ENCODE measurements at places on chromosomes 6 and 20.

DNA sequence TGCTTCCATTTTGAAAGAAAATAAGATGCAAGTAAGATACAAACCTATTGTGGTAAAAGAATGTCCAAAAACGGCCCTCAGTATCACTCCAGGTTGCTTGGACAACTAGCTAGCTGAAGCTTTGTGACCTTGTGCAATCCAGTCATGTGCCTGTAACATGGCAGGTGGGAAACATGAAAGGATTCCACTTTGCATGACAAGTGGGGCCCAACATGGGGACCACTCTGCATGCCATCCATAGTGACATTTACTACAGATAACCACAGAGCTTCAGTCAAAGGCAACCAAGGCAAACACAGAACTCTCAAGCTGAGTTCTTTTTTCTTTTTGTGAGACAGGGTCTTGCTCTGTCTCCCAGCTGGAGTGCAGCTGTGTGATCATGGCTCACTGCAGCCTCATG is 15.8 kb upstream of the FBXO9 start:
- DNase-seq, result no peak

DNA sequence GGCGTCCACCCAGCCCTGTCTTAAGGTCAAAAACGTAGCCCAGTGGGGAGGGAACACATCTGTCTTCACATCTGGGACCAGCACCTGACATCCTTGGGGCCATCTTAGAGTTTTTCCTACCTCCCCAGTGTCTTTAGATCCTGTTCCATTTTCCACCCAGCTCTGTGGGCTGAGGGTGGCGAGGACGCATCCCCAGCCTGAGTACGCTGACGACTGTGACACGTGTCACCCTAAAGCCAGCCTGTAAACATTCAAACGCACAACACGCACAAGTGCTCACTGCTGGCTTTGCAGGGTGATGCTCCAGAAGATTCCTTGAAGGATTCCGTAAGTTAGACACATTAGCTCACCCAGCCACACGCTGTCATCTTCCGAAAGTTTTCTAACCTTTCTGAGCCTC is 215.9 kb downstream of the TAF4 start:
- no peak for DNase-seq

- DNase-seq, result no peak
Measured at GRCh38 chr6:140729521-140729920, 1355.1 kb upstream of the CITED2 start.

GRCh38 chr6:33633462-33634158 is 12.5 kb downstream of the ITPR3 start:
- peak; percentile 19 for DNase-seq

- no peak for DNase-seq
Measured at GRCh38 chr20:47878601-47879027, 93.3 kb upstream of the SULF2 start.

DNA sequence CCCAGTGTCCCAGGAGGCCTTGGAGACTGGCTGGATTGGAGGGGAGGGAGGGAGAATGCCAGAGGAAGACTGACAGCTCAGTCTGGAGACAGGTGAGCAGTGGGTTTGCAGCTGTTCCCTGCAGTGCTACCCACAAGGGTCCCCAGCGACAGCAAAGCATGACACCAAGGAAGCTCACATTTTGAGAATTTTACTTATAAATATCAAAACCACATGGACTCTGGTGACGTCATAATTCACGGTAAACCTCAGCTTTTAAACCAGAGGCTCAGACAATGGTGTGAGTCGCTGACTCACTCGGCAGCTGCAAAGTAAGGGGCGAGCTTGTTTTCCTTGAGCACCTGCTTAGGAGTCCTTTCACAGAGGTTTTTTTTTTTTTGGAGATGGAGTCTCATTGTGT is 65.2 kb downstream of the THBS2 start:
- DNase-seq, result no peak

DNA sequence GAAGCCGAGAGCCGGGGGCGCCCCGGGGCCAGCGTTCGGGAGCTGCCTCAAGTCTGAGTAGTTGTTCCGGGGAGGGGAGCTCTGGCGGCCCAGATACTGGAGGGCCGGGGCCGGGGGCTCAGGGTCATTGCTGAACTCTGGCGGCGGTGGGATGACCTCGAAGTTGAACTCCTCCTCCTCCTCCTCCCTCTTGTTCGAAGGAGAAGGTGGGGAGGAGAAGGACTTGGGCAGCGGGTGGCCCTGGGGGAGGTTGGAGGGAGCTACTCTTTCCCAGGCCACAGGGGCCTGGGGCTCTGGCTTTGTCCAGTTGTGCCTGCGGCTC is 37.7 kb downstream of the C6orf132 start:
- no peak for DNase-seq

GRCh38 chr6:1124885-1125284 is 187.0 kb upstream of the FOXQ1 start:
- no peak for DNase-seq

GRCh38 chr20:54127855-54128574 is 45.8 kb downstream of the CYP24A1 start:
- DNase-seq, result no peak

- DNase-seq, result no peak
Measured at GRCh38 chr6:33957892-33958525, 154.2 kb upstream of the MLN start.

DNA sequence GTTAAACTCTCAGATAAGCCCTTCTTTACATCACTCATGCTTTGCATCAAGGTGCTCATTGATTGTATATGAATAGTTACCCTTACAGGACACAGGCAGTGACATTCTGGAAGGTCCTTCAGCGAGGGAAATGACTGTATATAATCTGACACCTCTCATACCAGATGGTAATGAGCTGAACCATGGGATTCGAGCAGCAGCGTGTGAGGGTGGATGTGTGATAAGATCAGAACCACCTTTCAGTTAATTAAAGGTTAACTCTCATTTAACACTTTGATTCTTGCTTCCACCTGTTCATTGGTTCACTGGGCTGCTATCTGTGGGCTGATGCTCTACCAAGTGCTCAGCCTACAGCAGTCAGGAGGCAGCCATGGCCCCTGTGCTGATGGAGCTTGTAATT is 24.2 kb downstream of the NEDD9 start:
- no peak for DNase-seq

DNA sequence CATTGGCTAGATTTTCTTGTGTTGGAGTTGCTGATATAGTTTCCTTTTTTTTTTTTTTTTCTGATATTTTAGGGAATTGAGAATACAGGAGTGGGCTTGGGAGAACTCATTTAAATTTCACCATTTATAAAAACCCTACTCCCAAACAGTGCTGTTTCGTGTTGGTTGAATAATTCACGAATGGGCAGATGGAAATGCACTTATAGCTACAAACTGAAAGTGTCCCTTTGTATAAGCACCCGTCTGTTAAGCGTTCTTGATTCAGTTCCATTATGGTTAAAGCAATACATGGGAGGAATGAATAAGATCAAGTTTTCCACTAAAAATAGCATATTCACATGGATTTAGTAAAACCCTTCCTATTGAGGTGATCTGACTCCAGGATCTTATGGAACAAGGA is 122.2 kb upstream of the ARG1 start:
- DNase-seq, result no peak

- DNase-seq, result no peak
Measured at GRCh38 chr20:16916165-16916564, 168.0 kb downstream of the OTOR start.

DNA sequence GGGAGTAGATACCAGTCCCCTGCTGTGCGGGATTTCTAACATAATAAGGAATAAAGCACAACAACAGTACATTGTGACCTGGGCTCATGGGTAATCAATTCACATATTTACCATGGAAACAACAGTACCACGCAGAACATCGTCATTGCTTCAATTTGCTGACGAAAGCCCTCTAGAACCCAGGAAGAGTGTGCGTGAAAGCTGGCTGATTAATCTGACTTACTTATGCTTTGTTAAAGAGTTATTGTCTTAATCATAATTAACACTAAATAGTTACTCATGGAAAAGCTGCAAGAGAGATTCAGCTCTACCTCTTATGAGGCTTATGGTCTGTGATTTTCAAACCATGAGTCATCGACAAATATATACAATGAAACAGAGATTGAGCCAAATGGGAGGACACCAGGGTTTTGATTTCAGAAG is 644.3 kb upstream of the AGPAT4 start:
- no peak for DNase-seq

GRCh38 chr6:158784505-158784904 is 34.7 kb downstream of the EZR start:
- no peak for DNase-seq

- no peak for DNase-seq
Measured at GRCh38 chr20:18390201-18390600, 76.6 kb downstream of the DZANK1 start.

DNA sequence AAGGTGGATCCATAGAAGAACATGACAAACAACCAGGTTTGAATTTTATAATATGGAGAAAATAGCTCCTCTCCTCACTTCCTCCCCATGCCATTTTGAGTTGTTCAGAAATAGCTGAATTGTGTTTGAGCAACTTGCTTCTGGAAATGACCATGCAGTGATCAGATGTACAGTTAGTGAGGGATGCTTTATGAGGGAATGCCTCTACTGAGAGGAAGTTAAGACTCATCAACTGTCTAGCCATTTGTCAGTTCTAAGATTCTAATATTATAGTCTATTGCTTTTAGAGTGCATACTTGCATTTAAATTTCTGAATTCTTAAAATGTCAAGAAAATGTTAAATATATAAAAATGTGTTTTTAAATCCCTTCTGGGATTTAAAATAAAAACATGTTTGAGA is 3.8 kb downstream of the LAMA2 start:
- DNase-seq, result no peak

DNA sequence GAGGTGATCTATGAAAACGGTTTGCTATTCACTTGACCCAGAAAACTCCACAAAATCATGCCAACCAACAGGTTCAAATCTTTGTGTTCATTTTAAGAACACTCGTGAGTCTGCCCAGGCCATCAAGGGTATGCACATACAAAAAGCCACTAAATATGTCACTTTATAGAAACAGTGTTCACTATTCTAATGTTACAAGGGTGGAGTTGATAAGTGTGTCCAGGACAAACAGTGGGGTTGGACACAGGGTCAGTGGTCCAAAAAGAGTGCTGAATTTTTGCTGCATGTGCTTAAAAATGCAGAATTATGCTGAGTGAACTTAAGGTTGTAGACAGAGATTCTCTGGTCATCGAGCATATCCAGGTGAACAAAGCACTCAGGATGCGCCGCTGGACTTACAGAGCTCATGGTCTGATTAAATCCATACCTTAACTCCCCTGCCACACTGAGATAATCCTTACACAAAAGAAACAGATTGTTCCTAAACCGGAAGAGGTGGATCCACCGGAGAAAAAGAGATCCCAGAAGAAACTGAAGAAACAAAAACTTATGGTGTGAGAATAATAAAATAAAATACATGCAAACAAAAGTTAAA is 23.5 kb downstream of the KIAA0408 start:
- DNase-seq, result no peak

DNA sequence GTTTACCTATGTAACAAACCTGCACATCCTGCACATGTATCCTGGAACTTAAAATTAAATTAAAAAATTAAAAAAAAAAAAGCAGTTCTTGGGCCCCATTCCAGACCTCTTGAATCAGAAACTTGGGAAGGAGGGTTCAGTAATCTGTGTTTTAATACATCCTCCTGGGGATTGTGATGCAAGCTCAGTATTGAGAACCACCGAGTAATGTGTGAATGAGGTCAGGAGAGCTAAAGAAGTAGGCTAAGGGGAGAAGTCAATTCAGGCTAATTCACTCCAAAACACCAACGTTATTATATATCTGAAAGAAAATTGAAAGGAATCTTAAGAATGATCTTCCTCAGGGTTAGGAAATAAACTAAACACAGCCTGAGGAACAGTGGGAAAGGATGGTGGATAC is 120.4 kb downstream of the RNF144B start:
- no peak for DNase-seq

- no peak for DNase-seq
Measured at GRCh38 chr20:15565786-15566185, 1007.5 kb downstream of the KIF16B start.

GRCh38 chr6:20109526-20109925 is 102.7 kb downstream of the MBOAT1 start:
- DNase-seq, result no peak

GRCh38 chr6:76852776-76853175 is 610.5 kb downstream of the HTR1B start:
- no peak for DNase-seq

DNA sequence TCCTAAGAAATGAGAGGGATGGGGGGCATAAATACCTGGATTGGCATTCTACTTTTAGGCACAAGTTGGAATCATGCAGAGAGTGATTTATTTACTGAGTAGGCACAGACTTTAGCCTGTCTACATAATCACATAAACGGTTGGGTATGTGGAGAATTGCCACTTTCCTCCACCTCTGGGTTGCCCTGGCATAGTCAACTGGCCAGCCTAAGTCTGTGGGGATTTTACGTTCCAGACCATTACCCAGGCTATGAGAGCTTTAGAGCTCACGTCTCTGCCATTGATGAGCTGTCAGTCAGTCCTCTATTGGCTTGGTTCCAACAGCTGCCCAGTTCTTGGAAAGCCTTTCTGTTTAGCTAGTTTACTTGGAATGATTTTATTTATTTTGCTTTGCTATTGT is 5.0 kb upstream of the BHLHE23 start:
- DNase-seq, result no peak

- DNase-seq, result no peak
Measured at GRCh38 chr20:42373049-42373448, 754.9 kb upstream of the CHD6 start.

- no peak for DNase-seq
Measured at GRCh38 chr6:157186785-157187181, 136.5 kb downstream of the TMEM242 start.

DNA sequence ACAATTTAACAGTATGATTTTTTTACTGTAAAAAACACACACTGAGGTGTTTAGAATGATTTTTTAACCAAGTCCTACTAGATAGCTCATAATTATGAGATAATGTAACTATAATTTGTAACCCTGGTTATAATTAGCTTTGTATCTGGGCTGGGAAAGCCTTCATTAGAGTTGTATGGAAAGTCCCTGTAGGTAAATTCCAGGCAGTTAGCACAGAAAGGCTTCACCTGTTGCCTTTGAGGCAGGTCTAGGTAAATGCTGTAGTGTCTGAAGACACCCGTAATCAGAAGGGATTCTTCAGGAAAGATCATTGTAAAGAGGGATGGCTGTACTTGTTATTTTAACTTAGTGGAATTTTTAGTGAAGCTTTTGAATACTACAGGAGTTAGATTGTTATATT is 1.9 kb downstream of the TMEM200A start:
- DNase-seq, result no peak

- no peak for DNase-seq
Measured at GRCh38 chr6:68640491-68640835, 5.4 kb downstream of the ADGRB3 start.

- DNase-seq, result no peak
Measured at GRCh38 chr6:161274488-161274858, 612 bp upstream of the AGPAT4 start.

GRCh38 chr6:4381381-4381780 is 246.0 kb upstream of the ECI2 start:
- DNase-seq, result no peak

DNA sequence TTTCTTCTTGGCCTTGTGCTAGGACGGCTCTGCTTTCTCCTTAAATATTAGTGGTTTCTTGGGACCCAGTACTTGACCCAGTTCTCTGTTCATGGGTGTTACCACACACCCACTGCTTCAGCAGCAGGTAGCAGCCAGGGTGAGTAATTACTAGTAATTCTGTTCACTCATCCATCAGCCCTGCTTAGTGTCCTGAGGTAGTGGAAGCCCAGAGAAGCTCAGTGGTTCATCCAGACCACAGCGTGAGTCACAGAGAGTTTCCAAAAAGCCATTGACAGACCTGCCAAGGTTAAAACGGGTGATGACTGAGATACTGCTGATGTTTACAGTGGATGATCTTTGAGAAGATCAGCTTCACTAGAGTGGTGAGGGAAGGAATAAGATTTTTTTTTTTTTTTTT is 51.7 kb upstream of the HINT3 start:
- DNase-seq, result peak; percentile 43
